ENCODE measurements at places on chromosomes 5 and 9.
A peak's percentile ranks its signal among the peaks of the same experiment; 100 is the strongest.

GRCh38 chr5:20575571-20575970 is 587.6 kb upstream of the CDH18 start:
- DNase-seq = no peak

GRCh38 chr5:117271656-117272055 is 697.0 kb upstream of the SEMA6A start:
- no peak for DNase-seq

DNA sequence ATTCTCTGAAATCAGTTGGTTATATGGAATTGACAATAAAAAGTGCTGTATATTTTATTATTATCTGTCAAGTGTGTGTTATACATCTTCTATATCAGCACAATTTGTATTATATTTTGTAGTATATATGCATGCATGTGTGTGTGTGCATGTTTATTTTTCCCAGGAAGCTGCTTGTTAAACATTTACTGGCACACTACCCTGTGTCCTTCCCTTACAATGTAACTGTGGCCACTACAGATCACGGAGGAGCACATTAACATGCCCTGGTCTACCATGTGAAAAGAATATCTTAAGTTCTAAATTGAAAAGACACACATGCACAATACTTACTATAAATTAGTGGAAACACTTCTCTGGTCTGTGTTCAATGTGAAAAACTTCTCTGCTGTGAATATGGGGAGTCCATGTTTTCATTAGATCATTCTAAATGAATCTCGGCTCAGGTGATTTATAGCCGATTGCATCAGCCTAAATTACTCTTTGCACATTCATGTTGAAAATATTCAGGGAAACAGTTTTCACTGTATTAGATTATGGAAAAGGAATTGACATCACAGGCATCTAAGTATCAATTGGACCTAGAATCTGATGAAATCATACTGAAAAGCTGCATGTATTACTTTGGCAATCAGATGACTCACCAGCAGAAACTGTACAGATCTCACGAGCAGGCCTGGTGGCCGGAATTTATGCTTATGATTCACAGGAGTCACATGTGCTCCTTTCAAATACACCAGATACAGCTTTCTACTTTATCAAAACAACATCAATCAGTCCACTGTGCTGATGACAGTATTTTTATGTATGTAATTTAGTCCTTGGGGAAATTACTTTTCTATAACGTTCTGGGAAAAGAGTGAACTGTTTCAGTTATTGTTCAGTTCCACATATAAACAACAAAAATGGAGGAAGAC is 39.4 kb downstream of the LURAP1L start:
- DNase-seq = peak; percentile 99

- DNase-seq = no peak
Observed at GRCh38 chr9:115913696-115914095, 239.9 kb upstream of the PAPPA start.

- DNase-seq = no peak
Observed at GRCh38 chr5:93805616-93806379, 64.4 kb upstream of the POU5F2 start.

GRCh38 chr9:121771418-121771817 is 120.0 kb downstream of the DAB2IP start:
- no peak for DNase-seq

GRCh38 chr5:105702323-105702722 is 1968.4 kb downstream of the EFNA5 start:
- DNase-seq = no peak

GRCh38 chr5:180591311-180591887 is at the start of gene SCGB3A1:
SCGB3A1 (minus strand) TSS chr5:180591499; CDS start chr5:180591462, 37 bp downstream.
- no peak for DNase-seq

- no peak for DNase-seq
Observed at GRCh38 chr5:137392261-137392660, 106.9 kb downstream of the SPOCK1 start.

GRCh38 chr9:20078246-20078645 is 289.4 kb upstream of the SLC24A2 start:
- DNase-seq = no peak

GRCh38 chr5:158465086-158465972 is 606.4 kb upstream of the CLINT1 start:
- DNase-seq = no peak

- DNase-seq = no peak
Observed at GRCh38 chr5:80217667-80218066, 38.2 kb downstream of the SERINC5 start.

- DNase-seq = no peak
Observed at GRCh38 chr5:150544611-150545219, 36.8 kb downstream of the NDST1 start.

DNA sequence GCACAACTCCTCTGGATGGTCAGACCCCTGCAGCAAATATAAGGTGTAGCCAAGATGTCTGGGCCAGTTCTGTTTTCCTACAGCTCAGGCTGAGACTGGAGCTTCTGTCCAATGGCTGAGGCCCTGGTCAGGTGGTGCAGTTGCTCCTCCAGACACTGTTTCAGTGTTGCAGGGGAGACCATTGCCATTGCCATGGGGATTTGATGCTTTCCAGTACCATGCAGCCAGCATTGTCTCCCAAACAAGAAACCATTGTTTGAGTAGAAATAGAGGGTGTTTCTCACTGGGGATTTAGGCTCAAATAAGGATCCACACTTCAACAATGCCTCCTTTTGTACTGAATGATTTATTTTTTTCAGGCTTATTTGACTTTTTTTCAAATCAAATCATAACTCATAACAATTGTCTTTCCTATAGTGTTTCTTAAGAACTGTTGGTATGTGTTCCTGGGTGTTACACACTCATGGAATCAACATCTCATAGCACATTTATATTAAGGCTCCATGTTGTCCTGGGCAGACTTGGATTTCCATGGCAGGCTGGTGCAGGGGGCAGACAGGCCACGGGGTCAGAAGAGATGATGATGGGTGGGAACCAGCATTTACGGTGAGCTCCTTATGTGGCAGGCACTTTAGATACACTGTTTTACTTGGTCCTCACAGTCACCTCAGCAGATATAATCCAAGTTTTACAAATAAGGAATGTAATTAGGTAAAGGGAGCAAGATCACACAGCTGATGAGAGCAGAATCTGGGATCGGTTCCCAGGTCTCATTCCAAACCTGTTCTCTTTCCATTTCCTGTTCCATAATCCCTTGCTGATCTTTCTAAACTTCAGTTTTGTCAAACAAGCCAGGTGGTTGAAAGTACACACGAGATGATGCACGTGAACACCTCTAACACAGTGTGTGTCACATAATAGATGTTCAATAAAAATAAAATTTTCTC is 95.9 kb upstream of the GNAQ start:
- no peak for DNase-seq

DNA sequence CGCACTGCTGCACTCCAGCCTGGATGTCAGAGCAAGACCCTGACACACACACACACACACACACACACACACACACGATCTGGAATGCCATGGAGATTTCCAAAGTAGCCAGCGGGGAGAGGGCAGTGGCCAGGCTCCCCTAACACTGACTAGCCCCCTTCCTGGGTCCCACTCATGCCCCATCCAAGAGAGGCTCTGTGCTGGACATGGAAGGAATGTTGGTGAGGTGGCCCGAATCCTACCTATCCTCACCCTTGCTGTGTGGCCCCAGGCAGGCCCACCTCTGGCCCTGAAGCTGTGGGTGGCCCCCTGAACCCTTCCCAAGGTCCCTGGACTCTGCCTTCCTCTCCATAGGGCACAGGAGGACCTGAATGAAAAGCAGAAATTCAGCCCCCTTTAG is 7.3 kb downstream of the BRD3 start:
- no peak for DNase-seq

GRCh38 chr9:121640491-121641223 is 10.8 kb upstream of the DAB2IP start:
- DNase-seq = no peak

DNA sequence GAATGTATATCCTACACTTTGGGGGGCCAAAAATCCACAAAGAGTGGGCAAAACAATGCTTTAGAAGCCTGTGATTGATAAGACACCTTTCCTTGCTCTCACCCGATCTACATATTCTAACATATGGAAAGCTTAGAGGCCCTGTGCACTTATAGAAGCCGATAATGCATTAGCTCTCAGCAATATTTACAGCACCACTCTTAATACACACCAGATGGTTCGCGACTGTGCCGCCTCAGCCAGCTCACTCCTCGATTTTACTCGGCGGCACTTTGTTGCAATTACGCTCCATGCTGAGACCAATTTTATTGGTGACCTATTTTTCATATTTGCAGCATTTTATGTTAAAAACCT is 18.8 kb downstream of the NR2F1 start:
- DNase-seq = no peak

- DNase-seq = no peak
Observed at GRCh38 chr9:115849679-115850412, 303.7 kb upstream of the PAPPA start.

DNA sequence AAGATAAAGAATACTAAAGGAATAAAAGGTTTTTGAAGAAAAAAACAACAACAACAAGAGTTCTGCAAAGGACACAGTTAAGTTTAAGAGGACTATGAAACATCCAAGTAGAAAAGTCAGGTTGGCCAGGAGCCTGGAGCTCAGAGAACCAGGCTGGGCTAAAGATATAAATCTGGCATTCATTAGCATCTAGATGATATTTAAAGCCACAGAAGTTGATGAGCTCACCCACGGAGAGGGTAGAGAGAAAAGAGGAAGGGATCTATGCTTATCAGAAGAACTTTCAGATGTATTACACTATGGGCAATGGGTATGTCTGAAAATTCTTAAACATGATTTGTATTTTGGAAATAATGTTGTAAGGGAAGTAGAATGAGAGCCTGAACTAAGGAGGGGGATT is 9.9 kb downstream of the MIER3 start:
- DNase-seq = no peak

DNA sequence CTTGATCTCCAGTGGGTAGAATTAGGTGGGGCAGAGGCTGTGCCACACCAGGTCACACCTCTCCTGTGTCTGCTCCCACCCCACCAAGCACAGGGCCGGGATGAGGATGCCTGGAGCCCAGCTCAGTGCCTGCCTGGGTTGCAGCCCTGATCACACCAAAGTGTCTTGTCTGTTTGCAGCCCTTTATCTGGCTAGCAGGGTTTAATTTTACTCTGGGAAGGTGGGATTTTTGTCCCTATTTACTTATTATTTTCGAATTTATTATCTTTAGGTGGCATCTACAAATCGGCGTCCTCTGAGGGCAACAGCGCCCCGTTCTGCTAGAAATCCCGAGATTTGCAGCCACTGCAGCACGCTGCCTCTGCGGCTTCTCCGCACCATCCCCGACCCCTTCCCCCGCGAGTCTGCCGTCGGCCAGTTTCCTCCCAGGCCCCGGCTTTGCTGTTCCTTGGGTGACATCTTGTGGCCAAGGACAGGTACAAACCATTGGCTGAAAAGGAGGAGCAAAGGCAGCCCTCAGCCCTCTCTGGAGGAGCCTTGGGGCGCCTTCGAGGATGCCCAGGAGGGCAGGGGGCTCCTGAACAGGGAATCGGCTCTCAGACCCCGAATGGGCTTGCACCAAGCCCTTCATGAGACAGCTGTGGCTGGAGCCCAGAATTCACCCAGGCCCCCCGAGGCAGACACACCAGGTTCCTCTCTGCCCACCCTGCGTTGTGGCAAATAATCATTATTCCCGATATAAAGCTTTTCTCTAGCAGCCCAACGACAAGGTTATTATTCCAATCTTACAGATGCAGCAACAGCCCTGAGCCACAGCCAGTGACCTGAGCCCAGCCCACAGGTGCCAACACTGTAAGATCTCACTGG is 113.0 kb downstream of the GAPVD1 start:
- DNase-seq = no peak

- no peak for DNase-seq
Observed at GRCh38 chr9:109455861-109456260, 42.2 kb downstream of the PTPN3 start.

GRCh38 chr5:15806613-15807012 is 306.6 kb downstream of the FBXL7 start:
- no peak for DNase-seq

- no peak for DNase-seq
Observed at GRCh38 chr5:13997514-13997913, 53.0 kb upstream of the DNAH5 start.

DNA sequence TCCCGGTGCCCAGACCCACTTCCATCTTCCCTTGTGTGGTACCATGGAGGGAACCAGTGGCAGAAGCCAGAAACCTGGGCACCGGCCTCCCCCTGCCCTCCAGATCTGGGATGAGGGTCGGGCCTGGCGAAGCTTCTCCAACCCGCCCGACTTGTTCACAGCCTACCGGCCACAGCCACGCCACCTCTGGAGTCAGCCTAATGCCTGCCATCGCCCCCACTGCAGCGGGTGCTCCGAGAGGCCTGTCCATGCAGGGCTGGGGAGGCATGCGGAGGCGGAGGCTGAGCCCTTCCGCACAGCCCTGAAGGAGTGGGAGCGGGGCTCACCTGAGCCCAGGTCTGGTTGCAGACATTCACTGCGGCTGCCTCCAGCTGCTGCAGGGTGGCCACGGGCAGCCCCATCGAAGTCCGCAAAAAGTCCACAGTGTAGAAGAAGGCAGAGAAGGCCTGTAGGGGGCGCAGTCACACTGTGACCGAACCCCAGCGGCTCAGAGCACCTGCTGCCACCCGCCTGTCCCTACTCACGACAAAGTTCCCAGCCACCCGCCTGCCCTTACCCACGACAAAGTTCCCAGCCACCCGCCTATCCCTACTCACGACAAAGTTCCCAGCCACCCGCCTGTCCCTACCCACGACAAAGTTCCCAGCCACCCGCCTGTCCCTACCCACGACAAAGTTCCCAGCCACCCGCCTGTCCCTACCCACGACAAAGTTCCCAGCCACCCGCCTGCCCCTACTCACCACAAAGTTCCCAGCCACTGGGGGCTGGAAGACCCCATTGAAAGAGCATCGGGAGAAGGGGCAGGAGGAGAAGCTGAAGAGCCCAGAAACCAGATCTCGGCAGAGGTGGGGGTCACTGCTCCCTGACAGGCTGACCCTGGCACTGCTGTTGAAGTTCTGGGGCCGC is 3.8 kb upstream of the NPDC1 start:
- DNase-seq = no peak

DNA sequence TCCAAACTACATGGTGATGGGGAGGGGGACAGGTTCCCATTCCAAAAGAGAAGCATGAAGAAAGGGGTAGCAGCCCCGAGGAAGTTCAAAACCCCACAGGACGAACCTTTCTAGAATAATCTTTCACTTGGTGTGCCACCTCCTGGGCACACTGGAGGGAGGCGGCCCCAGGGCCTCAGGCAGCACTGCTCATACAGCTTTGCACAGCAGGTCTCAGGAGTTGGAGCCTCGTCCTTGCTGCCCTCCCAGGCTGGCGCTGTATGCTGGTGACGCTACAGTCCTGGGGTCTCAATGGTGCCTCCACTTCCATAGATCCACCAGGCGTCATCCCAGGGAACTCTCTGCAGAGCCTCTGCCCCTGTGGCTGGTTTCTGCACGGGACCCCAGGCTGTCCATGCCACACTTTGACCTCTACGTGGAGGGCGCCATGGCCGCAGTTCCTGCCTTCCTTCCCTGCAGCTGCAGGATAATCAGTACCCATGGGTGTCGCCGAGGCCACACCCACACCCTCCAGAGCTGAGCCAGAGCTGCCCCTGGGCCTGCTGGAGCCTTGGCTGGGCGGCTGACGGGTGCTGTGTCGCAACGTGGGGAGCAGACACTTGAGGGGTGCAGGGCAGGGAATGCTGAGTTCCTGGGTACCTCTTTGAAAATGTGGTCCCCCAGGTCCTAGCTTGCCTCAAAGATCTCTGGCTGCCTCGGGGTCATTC is 95.3 kb downstream of the COL5A1 start:
- no peak for DNase-seq
